NCI-H1092 (cell line): ENCODE measurements at places on chromosomes 7 and 10.

- no peak for DNase-seq
Measured at GRCh38 chr10:50882540-50882983, 2.9 kb downstream of the A1CF start.

GRCh38 chr10:104642658-104643302 lies 1.7 kb downstream of the SORCS3 start:
- DNase-seq: no peak

- DNase-seq: no peak
Measured at GRCh38 chr7:41428381-41428780, 274.5 kb downstream of the INHBA start.

DNA sequence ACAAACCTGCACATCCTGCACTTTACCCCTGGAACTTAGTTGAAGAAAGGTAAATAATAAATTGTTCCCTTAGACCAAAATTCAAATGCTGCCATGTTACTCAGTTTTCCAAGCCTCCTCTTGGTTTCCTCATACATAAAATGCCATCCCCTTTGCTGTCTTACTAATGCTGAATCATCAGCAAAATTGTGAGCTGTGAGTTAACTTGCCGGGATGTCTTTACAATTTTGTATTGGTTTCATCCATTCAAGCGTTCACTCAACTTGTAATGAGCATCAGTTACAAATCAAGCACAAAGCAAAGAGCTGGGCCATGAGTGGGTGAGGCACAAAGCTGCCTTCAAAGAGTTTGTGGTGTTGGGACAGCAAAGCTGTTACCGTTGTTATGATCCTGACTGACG lies 395.8 kb upstream of the ZMIZ1 start:
- no peak for DNase-seq

- DNase-seq: no peak
Measured at GRCh38 chr10:49379596-49380410, 16.1 kb downstream of the DRGX start.

GRCh38 chr10:10313149-10313835 lies 704.4 kb upstream of the CELF2 start:
- no peak for DNase-seq

DNA sequence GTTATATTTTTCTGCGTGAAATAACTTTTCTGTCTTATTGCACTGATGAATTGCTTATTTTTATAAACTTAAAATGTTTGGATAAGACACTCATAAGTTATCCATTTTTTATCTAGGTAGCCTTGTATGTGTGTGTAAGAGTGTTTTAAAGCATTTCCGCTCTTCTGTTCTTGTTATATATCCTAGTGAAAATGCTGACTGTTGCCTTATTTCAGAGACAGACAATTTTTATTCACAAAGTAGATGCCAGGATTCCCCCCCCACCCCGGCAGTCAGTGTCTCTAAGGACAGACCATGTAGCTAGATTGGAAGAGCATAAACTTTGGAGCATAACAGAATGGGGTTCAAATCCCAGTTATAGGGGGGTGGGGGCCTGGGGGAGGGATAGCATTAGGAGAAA lies 1.6 kb downstream of the SMC3 start:
- no peak for DNase-seq
